ENCODE measurements at places on chromosomes 7 and 10.

- no peak for DNase-seq
Measured at GRCh38 chr10:99593312-99593711, 26.9 kb downstream of the SLC25A28 start.

- DNase-seq, result peak; percentile 59
Measured at GRCh38 chr10:110269374-110270318, 35.1 kb downstream of the SMNDC1 start.

GRCh38 chr7:16935341-16935735 is 53.6 kb upstream of the AGR3 start:
- DNase-seq, result no peak

GRCh38 chr10:74078037-74078436 is 72.6 kb downstream of the AP3M1 start:
- DNase-seq, result no peak

- DNase-seq, result no peak
Measured at GRCh38 chr10:73910764-73911552, at the start of gene PLAU. Gene PLAU, plus strand, starts transcription at chr10:73911132. Its CDS starts 424 bp downstream, at chr10:73911556.

- DNase-seq, result no peak
Measured at GRCh38 chr10:649798-650440, 39.5 kb downstream of the DIP2C start.

DNA sequence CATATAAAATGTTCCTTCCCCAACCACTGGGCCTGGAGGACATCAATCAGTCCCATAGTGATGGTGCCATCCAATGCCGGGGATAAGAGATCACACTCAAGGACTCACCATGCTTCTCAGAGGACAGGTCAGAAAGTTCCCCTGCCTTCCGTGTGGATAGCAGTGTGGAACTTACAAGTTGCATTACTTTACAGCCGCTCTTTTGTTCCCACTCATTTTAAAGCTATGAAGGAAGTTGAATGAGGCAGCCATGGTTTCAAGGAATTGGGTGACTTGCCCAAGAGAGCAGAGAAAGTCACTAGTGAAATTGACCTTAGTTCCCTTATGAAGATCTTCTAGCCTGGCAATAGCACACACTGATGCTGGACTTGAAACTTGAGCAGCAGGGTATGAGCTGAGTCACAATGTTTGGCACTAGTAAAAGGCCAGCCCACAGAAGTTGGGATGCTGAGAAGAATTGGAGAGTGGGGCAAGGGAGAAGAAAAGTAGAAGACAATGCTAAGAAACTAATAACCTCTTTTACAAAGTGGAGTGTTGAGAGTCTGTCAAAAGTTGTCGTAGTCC is 78.7 kb downstream of the CXCL12 start:
- DNase-seq, result no peak

- DNase-seq, result no peak
Measured at GRCh38 chr7:95632609-95633008, 36.3 kb upstream of the PDK4 start.

DNA sequence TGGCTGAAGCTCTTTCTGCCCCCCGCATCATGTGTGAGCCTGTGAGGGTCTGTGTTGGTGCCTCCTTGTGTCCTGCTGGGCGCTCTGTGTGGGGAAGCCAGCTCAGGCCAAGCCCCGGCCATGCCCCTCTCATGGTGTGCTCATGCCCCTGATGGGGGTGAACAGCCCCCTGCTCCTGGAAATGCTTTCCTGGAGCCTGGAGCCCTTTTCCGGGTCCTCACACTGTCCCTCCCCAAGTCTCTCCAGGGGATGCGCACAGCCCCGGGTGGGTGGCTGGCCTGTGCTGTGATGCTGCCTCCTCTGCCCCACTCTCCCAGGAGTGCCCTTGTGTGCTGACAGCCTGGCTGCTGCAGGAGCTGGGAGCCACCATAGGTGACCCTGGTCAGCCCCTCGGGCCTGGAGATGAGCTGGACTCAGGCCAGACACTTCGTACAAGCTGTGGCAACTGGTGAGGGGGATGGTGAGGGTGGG is 20.8 kb upstream of the ZNF862 start:
- no peak for DNase-seq

GRCh38 chr7:140917258-140917657 is 7.5 kb downstream of the BRAF start:
- DNase-seq, result no peak

DNA sequence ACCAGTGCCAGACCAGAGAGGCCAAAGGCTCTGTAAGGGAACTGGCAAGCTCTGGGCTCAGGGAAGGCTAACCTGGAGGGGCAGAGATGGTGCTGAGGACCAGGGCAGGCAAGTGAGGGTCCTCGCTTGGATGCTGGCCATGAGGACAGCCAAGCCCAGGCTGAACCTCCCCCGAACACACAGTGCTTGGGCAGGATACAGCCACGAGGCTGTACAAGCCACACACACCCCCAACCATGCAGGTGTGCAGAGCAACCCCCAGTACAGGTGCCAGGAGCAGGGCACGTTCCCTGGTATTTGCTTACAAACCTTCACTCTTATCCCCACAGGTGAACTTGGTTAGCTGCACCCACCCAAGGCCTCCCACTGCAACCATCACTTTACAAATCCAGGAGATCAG is 185.7 kb downstream of the GRID1 start:
- no peak for DNase-seq

GRCh38 chr10:70673043-70673928 is 980 bp downstream of the ADAMTS14 start:
- DNase-seq, result no peak

DNA sequence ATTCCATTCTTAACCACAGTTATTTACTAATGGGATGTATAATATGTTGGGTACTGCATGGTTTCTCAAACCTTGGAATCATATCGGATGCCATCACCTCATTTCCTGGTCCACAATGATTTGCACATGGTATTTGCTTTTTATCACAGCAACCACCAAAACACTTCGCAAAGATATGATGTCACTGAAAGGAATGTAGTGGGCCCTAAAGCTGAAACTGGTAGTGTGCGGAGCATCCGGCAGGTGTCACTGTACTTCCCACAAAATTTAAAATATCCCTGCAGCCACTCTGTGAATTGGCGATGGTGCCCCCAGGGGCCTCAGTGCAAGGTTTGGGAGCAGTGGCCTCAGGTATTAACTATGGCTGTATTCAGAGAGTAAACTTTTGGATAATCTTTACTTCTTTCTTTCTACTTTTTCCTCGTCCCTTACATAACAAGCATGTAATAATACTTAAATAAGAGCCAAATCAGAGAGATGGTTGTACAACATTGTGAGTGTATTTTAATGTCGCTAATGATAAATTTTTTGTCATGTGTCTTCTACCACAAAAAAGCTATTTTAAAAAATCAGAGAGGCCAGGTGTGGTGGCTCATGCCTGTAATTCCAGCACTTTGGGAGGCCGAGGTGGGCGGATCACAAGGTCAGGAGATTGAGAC is 66.2 kb downstream of the FAM241B start:
- no peak for DNase-seq

DNA sequence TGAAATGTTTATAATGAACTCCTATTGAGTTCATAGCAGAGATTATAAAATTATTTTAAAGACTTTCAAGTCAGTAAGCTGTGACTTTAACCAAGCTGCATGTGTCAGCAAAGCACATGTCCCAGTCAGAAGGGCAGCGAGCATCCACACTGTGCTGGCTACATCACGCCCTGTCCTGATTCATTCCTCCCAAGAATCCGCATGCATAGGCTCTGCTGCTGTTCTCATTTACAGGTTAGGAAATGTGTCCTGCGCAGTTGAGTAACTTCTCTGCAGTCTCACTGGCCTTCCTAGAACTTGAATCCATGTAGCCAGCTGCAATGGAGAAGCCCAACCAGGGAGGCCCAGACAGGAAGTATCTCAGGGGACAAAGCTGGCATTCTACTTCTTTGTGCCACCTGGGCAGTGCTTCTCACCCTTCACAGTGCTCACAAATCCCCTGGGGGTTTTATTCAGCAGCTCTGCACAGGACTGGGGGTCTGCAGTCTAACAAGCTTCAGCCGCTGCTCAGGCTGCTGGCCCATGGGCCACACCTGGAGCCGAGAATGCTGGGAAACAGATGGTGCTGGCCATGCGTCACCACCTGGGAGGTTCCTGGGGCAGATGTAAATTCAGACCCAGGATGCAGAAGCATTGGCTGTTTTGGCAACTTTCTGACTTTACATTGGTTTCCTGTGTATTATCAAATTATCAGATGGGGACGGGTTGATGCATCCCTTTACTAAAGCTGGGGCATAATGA is 192.8 kb upstream of the GDF10 start:
- no peak for DNase-seq

GRCh38 chr7:133650069-133650468 is 397.2 kb downstream of the EXOC4 start:
- no peak for DNase-seq

GRCh38 chr7:108650467-108650866 is 80.8 kb downstream of the DNAJB9 start:
- no peak for DNase-seq

GRCh38 chr7:37194943-37195342 is 253.7 kb downstream of the ELMO1 start:
- DNase-seq, result no peak
